H7 (cell line): ENCODE measurements at places on chromosomes 6 and 20.
A peak's percentile ranks its signal among the peaks of the same experiment; 100 is the strongest.

DNA sequence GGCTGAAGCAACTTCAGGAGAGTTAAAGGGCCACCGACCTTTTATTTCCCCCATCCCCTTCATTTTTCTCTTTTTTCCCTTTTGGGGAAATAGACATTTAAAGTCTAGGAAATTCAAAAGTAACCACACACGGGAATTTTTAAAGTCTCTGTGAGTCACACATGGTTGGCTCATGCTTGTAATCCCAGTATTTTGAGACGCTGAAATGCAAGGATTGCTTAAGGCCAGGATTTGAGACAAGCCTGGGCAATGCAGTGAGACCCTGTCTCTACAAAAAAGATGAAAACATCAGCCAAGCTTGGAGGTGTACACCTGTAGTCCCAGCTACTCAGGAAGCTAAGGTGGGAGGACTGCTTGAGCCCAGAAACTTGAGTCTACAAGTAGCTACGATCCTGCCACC lies 34.2 kb downstream of the KATNA1 start:
- no peak for DNase-seq

DNA sequence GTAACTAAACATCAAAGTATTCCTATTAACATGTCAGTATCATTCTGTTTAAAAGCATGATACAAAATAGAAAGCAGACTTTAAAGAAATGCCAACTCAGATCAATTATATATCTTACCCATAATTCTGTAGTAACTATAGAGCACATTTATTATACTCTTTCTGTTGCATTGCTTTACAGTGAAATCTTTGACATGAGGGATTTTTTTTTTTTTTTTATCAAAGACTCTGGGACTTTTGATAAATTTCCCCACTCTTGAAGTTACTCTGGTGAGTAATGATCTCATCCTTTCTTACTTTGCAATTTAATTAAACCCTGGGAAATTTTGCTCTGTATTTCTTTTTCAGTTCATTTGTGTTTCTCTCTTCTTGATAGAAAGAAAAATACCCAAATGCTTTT lies 17.4 kb downstream of the ADGRF4 start:
- no peak for DNase-seq

DNA sequence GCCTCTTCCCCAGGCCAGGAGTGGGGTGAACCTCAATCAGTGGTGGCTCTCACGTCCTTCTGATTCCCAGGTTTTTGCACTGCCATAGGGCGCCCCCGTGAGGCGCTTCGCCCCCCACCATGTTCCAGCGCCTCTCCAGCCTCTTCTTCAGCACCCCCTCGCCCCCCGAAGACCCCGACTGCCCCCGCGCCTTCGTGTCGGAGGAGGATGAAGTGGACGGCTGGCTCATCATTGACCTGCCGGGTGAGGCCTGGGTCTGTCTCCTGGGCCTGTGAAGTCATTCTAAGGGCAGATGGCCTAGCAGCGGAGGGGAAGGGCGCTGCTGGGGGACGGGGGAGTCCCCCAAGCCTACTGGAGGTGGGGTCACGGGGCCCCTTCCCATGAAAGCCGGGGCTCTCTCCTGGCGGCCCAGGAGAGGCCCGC lies 4.5 kb downstream of the TP53INP2 start:
- DNase-seq, result peak; percentile 84

DNA sequence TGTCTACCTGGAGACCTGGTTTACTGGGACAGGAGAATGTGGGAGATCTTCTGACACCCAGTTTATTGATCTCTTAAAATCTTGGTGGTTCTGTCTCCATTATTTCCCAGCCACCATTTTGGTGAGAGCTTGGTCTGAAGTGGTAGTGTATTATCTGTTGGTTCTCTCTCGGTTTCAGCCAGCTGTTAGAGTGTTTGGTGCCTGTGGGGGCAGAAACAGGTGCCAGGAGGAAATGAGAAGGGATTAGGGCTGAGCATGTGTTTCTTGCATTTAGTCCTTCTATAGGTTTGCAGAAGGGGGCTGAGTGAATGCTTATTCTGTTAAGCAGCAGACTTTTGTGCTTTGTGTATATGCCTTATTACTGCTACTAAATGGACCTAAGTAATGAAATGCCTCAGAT lies 9.6 kb downstream of the JARID2 start:
- no peak for DNase-seq

DNA sequence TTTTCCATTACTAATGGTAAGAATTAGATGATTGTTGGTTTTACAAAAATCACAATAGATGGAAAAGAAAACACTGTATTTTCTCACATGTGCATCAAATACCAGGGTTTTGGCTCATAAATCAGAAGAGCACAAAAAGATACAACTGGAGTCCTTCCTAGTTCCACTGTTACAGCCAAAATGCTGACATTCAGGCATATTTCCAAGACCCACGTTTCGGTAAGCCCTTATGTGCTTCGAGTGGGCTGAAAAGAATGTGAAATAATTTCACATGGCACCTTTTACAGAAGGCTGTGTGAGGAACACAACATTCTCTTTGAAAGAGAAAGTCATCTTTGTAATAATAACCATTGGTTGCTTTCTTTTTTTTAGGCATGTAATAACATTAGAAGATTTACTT lies 326.7 kb upstream of the FLRT3 start:
- no peak for DNase-seq

DNA sequence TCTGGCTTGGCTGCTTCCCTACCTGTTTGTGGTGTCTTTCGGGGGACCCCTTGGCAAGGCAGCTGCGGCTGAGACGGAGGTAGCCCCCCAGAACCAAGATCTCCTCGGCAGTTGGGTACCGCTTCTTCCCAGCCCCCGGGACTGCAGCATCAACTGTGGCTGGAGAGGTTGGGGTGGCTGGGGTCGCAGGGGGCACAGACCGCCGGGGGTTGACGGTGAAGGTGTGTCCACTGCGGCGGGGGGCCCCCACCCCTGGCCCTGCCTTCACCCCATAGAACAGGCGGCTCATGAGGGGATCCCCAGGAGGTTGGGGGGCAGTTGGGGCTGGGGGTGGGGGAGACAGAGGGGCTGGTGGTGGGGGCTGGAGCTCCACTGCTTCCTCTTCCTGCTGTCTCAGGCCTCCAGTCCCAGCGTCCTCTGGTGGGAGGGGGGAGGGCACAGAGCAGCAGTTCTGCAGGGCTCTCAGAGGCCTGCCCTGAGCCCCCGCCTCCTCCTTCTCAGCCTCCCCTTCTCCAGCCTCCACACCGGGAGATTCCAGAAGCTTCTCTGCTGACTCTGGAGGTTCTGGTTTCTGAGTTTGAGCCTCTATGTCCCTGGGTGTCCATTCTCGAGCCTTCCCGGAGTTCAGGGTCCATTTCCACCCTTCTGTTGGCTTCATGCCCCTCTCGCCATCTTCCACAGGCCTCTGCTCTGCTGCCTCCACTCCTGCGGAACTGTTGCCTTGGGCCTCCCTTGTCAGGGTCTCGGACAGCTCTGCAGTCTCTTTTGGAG lies 1.9 kb downstream of the PPP1R18 start:
- DNase-seq, result no peak

DNA sequence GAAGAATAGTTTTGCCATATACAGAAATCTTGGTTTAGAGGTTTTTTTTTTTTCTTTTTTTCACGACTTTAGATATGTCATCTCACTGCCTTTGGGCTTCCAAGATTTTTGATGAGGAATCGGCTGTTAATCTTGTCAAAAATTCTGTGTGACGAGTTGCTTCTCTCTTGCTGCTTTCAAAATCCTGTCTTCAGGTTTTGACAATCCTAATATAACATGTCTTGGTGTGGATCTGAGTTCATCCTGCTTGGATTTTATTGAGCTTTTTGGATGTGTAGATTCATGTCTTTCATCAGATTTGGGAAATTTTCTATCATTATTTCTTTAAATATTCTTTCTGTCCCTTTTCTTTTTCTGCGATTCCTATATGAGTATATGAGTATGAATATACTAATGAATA lies 61.1 kb downstream of the PLCG1 start:
- DNase-seq, result no peak

- no peak for DNase-seq
Measured at GRCh38 chr6:129641344-129641743, 68.6 kb downstream of the ARHGAP18 start.

- no peak for DNase-seq
Measured at GRCh38 chr6:20458027-20458894, 56.6 kb downstream of the E2F3 start.

- DNase-seq, result no peak
Measured at GRCh38 chr20:38144974-38145728, 19.9 kb downstream of the TGM2 start.

- DNase-seq, result no peak
Measured at GRCh38 chr6:159044899-159045727, at the start of gene TAGAP. TSS of gene TAGAP (minus strand) at chr6:159044991. CDS start at chr6:159044146, 845 bp downstream.

DNA sequence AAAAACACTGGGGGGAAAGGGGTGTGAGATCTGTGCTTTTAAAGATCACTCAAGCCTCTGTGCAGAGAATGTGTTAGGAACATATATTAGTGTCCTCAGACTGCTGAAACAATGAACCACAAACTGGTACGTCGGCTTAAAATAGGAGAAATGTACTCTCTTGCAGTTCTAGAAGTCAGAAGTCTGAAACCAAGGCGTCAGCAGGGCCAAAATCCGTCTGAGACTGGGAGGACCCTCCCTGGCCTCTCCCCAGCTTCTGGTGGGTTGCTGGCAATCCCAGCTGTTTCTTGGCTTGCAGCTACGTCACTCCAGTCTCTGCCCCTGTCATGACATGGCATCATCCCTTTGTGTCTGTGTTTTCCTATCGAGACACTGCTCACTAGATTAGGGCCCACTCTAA lies 3.9 kb downstream of the CDH26 start:
- no peak for DNase-seq

DNA sequence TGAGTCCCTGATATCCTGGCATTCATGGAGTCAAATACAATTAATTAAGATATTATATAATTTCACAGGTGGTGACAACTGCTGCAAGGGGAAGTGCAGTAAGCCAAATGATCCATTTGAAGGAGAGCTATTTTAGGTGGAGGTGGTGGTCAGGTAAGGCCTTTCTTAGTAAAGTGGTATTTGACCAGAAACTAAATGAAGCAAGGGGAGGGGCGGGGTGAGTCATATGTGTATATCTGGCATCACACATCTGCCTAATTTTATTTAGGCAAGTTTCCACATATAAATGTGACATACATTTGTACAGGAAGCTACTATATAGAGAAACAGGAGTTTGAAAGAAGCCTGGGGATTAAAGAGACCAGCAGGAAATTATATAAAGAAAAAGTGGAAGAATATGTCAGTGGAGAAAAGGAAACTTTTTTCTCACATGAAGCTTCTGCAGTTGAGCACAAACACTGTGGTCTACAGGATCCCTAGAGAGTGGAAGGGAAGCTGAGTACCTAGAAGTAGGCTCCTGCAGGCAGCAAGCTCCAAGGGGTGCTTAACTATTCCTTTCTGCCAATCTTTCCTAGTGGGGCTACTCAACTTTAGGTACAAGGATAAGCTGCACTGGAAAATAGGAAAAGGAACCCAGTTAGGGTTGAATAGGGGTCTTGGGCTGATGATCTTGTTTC lies 99.6 kb downstream of the OGFRL1 start:
- no peak for DNase-seq

GRCh38 chr20:32805721-32806120 lies 14.0 kb upstream of the MAPRE1 start:
- no peak for DNase-seq

DNA sequence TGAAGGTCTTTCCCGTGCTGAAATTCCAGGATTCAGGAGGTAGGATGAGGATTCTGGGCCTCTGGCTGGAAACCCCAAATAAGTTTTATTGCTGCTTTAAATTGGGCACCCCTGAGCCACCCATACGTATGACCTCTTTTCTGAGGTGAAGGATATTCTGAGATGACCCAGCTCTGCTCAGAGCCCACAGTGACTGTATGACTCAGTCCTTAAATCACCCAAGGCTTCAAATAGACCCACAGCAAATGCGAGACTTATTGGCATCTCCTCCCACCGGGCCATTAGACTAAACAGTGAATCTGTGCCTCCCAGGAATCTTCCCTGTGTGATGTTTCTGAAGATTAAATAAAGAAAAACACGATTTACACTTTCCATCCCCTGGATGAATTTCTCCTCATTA lies 9.5 kb downstream of the SIRPG start:
- no peak for DNase-seq

- DNase-seq, result no peak
Measured at GRCh38 chr6:11714116-11714797, 64.3 kb downstream of the ADTRP start.

DNA sequence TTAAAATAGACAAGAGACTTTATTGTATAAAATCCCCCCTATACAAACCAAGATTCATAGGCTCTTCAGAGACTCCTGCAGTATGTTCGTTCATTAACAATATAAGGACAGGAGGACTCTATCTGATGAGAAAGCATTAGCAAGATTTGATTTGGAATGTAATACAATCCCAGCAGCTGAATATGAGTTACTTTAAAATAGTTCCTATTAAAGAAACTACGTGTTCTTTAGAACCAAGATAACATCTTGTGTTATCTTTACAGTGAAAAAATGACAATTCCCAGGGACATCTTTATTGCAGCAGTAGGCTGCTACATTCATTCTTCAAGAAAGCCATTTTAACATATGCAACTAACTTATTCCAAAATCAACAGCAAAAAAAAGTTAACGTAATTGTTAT lies 1360.1 kb upstream of the GJE1 start:
- DNase-seq, result no peak

DNA sequence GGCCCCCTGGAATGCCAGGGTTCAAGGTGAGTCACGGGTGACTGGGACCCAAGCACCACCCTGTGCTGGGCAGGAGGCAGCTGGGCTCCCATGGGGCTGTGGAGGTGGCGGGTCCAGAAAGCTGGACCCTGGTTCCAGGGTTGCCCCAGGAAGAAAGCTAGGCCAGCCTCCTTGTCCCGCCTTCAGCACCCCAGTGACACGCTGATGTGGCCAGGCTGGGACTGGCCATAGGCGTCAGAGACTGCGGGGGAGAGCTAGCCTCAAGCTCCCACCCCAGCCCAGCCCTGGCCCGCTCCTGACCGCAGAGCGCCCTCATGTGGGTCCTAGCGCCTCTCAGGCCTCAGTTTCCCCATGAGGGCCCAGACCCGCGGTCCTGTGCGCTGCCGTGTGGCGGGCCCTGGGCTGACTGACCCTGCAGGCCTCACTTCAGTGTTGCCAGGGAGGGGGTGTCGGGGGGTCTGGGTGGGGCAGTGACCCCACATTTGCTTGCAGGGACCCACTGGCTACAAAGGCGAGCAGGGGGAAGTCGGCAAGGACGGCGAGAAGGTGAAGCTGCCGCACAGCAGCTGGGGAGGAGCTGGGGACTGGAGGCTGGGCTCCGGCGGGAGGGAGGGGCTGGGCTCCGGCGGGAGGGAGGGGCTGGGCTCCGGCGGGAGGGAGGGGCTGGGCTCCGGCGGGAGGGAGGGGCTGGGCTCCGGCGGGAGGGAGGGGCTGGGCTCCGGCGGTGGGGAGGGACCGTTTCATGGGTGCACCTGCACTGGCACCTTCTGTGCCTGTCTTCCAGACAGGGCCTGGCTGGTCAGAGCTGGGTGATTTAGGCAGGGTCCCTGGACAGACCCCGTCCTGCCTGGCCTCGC lies 7.9 kb downstream of the COL9A3 start:
- peak; percentile 96 for DNase-seq

- DNase-seq, result no peak
Measured at GRCh38 chr6:142235791-142236190, 66.0 kb upstream of the ADGRG6 start.

GRCh38 chr6:72287801-72288200 lies 334.1 kb upstream of the KCNQ5 start:
- DNase-seq, result no peak

- no peak for DNase-seq
Measured at GRCh38 chr20:60803335-60804055, 448.6 kb upstream of the CDH4 start.
